ENCODE measurements at places on chromosomes 6 and 20.

GRCh38 chr6:99345164-99345563, 4.3 kb downstream of the FAXC start:
- no peak for DNase-seq

- DNase-seq = no peak
Measured at GRCh38 chr20:31573555-31574321, 31.4 kb upstream of the ID1 start.

DNA sequence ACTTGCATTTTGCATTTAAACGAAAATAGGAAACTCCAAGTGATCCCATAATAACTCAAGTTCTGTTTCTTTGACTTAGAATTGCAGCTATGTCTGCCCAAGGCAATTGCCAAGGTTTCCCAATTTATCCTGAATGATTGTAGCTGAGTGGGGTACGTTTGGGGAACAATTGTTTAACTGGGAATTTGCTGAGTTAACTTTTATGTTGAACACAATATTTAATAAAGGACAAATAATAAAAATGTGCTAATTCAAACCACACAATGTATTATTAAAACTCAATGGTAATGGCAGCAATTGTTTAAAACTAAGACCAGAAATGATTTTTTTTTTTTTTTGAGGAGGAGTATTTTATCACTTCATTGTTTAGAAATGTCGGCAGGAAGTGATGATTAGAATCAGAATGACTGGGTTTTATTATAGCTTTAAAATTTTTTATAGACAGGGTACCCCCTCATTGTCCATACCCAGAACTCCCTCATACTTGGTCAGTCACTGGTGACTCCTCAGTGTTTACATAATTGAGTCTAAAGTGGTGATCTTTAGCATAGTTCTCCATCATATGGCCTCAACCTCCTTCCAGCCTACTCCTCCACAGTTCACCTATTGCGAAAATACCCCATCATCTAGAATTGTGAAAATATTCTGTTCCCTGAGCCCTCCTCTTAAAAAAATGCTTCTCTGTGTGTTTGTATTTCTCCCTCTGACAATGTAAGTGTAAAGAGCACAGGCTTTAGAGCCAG, 389.2 kb upstream of the CITED2 start:
- no peak for DNase-seq

DNA sequence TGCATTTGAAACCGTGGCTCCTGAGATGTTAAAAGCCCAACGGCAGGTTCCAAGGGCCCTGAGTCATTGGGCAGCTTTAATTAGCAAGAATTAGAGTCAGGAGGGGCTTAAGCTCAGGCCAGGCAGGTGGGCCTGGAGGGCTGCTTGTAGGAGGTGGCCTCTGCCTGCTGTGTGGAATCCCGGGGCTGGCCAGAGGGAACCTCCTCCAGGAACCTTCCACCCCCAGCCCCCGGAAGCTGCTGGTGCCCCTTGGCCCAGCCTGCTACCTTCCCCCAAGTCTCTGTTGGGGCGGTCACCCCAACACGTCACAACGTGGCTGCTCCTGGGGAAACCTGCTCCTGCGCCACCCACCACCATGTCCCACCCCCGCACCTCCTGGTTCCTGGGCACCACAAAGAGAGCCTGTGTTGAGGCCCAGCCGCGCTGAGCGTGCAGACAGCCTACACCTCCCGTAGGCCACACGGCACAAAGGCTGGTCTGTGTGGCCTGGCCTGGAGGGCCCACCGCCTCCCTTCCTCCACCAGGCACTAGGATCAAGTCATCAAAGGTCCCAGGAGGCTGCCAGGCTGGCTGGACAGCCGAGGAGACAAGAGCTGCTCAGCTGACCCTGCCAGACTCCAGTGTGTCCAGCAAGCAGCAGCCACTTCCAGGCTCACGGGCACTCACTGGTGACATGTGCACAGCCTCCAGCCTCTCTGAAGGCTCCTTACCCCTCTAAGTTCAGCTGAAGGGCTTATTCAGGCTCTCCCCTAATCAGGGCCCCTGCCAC, 86.3 kb downstream of the SNX5 start:
- DNase-seq = no peak

DNA sequence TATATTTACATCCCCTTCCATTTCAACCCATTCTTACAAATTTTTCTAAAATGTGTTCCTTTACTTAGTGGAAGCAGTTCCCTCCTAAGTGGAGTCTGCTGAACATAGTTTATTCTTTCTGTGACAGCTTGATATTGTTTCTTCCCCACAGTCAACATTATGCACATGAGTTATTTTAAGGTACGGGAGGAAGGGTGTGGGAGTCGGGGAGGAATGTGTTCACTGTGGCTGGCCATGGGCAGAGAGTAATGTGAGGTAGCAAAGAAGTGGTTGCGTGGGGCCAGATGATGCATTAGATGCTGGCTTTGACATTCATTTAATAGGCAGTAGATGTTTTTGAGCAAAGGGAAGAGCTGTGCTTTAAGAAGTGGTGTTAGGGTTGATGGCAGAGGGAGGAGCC, 98.5 kb downstream of the ARMC2 start:
- DNase-seq = no peak

DNA sequence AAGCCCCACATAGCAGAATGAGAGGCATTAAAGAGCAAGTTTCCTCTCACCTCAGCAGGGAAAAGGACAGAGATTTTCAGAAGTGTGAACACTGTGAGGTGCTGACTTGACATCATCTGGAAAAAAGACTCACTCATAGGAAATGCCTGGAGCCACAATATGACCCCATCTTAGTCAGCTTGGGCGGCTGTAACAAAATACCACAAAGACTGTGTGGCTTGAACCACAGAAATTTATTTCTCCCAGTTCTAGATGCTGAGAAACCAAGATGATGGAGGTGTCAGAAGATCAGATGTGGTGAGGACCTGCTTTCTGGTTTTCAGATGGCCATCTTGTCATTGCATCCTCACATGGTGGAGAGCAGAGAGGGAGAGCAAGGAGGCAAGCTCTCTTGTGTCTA, 253.1 kb downstream of the ADGB start:
- no peak for DNase-seq

DNA sequence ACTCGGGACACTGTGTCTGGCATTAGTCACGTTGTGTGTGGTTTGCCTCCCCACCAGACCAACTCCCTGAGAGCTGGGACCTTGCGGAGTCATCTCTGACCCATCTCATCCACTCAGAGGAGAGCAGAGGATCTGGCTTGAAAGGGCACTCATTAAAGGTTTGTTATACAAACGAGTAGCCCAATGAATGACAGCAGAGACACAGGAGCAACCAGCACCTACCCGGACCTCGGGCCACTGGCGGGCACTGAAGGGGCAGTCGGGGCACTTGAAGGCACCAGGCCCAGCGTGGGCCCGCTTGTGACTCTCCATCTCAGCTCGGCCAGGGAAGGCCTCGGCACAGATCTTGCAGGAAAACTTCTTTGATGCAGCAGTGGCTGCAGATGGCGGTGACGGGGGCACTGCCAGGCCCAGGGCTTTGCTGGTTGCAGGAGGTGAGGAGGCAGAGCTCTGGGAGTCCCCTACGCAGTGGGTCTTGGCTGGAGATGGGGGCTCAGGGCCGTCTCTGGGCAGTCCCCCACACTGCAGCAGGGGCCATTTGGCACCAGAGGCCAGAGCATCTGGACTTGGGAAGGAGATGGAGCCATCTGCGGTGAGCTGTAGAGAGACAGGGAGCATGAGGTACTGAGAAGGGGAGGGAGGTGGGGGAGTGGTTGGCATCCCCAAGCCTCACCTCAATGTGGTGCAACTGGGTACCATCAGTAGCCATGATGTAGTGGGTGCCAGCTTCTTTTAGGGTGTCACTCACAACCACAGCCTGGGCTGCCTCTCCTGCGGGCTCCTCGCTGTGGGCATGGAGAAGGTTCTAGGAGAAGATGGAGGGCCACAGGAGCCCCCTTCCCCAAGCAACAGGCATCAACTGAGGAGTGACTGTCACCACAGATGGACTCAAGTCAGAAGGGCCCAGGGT, 17.7 kb downstream of the PCIF1 start:
- no peak for DNase-seq

DNA sequence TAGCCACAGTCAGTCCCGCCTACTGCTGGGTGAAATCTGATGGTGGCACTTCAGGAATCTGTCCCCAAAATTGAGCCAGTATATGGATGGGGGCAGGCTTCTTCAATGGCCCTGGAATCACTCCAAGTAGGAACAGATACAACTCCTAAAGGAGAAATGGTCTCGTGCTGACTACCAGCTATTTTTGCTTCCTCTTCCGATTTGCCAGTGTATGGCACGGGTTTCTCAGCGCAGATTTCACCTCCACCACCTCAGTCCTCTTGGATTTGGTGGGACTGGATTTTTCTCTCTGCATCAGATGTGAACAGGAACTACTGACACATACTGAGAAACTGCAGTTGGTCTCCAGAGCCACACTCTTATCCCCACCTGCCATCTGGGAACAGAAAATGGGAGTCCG, 27.2 kb downstream of the PNPLA1 start:
- no peak for DNase-seq

- DNase-seq = no peak
Measured at GRCh38 chr6:156029286-156029985, 573.8 kb upstream of the NOX3 start.

DNA sequence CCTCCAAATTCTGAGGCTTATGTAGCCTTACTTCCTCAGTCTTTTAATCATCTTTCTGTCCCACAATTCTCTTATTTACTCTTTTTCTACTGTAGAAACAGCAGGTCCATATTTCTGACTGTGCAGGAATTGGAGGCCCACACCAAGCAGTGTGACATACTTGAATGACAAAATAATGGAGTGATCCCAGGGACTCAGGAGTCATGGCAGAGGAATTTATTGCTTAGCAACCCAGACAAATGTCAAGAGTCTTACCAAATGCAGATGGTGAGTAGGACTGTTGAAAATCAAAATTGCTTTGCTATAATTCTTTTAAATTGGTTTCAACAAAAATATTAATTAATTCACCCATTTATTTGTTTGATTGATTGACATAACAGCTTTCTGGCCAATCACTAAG, 59.9 kb downstream of the HTR1B start:
- no peak for DNase-seq

- no peak for DNase-seq
Measured at GRCh38 chr6:4817551-4817950, 41.3 kb downstream of the CDYL start.

DNA sequence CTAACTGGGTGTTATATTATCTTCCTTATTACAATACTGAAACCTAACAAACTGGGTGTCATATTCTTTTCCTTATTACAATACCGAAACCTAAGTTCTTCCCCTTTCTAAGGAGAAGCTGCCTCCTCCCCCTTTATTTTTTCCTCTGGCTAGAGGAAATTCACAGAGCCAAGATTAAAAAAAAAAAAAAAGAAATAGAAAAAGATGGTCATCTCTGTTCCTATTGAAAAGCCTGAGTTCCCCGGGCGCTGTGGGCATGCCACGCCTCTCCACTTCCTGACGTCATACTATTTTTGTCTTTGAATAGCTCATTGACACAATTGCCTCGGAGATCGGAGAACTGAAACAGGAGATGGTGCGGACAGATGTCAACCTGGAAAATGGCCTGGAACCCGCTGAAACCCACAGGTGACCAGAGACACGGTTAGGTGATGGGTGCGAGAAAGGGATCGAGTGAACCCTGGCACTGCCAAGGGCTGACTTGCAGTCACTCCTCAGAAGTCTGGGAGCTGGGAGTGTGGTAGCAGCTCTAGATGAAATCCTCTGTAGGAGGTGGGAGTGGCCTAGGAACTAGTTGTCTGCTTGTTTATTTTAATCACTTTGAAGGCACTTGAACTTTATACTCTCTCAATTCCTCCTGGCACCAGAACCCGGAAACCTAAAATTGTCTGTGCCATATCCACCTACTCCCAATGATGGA, 82.2 kb upstream of the NAA20 start:
- DNase-seq = no peak

DNA sequence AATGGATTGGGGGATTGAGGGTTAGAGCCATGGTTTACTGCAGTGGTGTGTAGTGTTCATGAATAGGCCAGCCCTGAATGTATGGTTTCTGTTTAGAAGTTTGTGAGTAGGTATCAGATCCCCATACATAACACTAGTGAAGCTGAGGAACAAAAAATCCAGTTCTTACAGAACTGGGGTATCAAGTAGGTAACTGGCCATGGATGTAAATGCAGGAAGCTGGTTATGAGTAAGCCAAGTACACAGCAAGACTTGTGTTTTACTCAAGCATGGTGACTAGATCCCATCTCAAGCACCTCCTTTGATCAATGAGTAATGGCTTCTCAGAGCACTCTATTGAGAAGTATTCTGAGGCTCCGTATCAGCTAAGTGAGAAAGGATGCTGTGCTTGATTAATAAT, 613.7 kb upstream of the FLRT3 start:
- no peak for DNase-seq

DNA sequence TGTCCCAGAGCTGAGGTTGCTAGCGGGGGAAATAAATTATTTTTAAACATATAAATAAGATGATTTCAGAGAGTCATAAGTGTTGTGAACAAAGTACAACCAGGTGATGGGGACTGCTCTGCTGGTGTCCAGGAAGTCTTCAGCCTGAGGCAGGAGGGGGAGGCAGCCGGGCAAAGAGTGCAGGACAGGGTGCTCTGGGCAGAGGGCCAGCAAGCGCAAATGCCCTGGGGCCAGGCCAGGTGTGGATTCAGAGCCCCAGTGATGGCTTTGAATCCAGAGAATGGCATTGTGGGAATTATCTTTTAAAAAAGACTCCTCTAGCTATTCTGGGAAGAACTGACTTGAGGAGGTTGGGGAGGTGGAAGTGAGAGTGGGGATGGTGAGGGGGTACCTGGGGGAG, 1.6 kb downstream of the CLPSL1 start:
- no peak for DNase-seq

GRCh38 chr6:39931607-39932006, 2.7 kb downstream of the MOCS1 start:
- DNase-seq = no peak

- no peak for DNase-seq
Measured at GRCh38 chr6:3303795-3304411, 45.2 kb downstream of the PSMG4 start.

DNA sequence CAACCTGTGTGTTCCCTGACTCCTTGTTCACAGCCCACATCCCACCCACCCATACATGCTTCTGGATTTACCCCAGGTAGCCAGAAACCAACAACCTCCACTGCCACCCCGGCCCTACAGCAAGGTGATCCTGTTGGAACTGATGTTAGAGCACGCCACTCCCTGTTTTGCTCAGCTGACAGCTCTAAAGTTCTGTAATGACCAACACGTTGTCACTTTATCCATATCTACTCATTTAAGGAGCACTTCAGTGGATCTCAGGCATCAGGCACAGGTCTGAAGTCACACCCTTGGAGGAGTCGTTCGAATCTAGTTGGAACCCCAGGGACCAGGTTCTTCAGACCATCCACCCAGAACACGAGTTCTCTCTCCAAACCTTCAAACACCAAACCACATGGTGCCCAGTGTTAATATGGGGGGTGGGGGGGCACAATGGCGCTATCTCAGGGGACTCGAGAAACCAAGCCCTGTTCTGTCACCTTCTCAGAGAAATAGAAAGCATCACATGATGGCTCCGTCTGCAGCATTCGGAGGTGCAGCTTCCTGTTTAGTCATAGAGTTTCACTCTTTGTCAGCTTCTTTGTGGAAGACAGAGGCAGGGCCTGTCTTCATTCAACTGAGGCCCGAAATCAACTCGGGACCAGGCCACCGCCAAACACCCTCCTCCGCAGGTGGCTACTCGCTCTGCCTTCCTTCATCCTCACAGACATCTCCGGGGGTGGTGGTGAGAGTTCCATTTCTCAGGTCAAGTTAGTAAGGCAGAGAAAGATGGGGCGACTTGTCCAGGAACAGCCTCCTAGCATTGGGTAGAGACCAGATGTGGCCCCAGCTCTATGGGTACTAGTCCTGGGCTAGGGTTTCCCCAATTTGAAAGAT, 142.2 kb downstream of the NFATC2 start:
- peak; percentile 46 for DNase-seq

Measured in CD8-positive, alpha-beta memory T cell (primary cell).